ENCODE measurements at places on chromosomes 7 and 10. TPM values are rescaled to one million over a fixed set of nuclear protein-coding genes. Genes with fewer than 3 reads are reported as not detected.

The ZNF467 gene
- 3.2 TPM for total RNA-seq

DNA sequence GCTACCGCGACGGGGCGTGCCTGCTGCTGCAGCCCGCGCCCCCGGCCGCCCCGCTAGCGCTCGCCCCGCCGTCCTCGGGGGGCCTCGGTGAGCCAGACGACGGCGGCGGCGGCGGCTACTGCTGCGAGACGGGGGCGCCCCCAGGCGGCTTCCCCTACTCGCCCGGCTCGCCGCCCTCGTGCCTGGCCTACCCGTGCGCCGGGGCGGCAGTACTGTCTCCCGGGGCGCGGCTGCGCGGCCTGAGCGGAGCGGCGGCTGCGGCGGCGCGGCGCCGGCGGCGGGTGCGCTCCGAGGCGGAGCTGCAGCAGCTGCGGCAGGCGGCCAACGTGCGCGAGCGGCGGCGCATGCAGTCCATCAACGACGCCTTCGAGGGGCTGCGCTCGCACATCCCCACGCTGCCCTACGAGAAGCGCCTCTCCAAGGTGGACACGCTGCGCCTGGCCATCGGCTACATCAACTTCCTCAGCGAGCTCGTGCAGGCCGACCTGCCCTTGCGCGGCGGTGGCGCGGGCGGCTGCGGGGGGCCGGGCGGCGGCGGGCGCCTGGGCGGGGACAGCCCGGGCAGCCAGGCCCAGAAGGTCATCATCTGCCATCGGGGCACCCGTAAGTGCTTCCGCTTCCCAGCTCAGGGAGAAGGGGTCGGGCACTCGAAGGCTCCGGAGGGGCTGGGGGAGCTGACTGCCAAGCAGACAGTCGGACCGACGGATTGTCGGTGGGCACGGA lies 761 bp downstream of the PTF1A start:
- DNase-seq: no peak

DNA sequence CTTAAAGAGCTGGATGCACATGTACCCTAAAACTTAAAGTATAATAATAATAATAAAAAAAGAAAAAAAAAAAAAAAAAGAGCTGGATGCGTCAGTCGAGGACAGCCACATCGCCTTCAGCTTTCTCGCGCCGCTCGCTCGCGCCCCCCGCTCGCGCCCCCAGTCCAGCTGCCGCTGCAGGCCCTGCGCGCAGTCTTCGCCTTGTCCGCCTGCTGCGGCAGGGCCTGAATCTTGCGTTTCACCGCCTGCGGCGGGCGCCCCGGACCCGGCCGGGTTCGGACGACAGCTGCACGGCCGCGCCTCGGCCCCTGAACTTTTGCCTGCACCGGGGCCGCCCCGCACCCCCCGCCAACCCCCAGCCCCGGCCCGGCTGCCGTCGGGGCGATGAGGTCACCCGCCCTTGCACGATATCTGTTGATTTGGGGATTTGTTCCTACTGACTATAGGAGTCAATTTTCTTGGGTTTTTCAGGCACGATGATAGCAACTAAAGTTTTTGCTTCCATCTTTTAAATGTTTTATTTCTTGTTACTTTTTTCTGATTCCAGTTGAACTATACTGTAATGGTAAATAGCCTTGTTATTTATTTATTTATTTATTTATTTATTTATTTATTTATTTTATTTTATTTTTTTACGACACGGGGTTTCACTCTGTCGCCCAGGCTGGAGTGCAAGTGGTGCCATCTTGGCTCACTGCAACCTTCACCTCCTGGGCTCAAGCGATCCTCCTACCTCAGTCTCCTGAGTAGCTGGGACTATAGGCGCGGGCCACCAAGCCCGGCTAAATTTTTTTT lies 33.5 kb upstream of the CPN1 start:
- DNase-seq: no peak

DNA sequence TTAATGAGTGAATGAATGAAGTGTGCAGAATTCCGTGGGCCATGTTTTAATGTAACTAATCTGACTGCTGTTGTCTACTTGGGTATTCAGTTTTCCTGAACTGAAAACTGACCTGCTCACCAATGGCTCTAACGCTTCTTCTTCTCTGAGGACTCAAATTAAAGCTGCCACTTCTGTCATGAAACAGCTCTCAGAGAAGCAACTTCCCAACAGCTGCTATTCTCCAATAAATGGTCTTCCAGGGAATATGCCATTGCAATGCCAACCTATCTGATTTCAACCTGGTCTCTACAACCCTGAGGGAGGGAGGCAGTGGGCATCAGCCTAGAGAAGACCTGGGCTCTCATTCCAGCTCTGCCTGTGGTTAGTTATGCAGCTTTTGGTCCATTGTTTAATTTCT lies 69.4 kb downstream of the FRMD4A start:
- no peak for DNase-seq

The ZNF248 gene
- total RNA-seq: 51.9 TPM

The LRMDA gene
- 0.91 TPM for total RNA-seq

GRCh38 chr10:18436902-18437301 lies 214.5 kb downstream of the NSUN6 start:
- no peak for DNase-seq

The HMX2 gene
- not detected for total RNA-seq

GRCh38 chr7:49432254-49432653 lies 341.2 kb upstream of the VWC2 start:
- DNase-seq: no peak

DNA sequence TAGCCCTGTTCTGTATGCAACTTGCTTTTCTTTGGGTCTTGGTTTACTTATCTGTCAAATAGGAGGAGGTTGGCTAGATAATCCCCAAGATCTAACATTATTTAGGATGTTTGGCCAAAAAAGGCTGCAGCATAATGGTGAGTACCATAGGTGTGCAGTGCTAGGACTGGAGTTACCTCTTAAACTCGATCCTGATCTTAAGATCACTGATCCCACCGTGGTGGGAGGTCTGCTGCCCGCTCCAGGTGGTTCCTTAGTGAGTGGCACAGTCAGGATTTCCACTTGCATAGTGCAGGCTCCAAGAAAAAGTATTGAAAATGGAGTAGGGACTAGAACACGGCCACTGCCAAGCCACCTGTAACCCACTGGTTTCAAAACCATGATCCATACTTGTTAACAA lies 66.9 kb downstream of the KLHDC10 start:
- no peak for DNase-seq

DNA sequence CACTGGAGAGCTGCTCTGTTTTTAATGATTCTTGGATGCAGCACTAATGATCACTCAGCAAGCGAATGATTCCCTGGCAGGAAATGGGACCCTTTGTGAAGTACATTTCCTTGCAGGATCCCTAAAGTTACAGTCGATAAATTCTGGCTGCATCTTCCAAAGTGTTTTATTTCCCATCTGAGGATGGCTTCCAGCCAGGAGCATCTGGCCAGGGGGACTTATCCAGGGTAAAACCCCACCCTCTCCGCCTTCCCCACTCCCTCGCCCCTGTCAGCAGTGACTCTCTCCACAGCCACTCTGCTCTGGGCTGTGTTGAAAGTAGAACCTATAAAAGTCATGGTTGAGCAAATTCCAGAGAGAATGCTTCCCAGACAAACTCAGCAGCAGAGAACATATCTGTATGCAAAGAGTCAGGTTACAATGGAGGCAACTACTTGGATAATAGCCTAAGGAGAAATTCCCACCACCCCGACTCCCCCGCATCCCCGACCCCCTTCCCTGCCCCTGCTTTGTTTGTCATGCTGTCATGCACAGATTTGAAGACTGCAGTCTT lies 111.0 kb upstream of the ANLN start:
- no peak for DNase-seq

DNA sequence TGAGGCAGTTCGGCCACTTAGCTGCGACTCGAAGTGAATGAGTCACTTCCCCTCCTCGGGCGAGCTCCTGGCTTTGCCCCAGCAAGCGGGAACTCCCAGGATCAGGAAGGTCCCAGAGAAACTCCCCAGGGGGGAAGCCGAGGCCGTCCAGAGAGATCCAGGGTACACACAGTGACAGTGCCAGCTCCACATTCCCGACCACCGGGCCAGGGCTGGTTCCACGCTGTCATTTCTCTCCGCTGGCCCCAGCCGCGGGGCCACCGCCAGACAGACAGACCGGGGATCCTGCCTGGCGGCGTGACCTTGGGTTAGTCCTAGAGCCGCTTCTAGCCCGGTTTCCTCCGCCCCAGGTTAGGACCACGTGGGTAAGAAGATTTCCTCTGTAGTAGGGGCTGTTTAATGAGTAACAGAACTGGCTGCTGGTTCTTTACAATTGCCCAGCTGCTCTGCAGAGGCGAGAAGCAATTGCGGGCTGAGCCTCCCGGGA lies 463 bp upstream of the UPP1 start:
- DNase-seq: peak; percentile 19

The RNLS gene
- total RNA-seq: 11.4 TPM

- DNase-seq: no peak
These were observed 132.8 kb downstream of the ELFN1 start for GRCh38 chr7:1802899-1803298.
